ENCODE measurements at places on chromosomes 12 and 14.

DNA sequence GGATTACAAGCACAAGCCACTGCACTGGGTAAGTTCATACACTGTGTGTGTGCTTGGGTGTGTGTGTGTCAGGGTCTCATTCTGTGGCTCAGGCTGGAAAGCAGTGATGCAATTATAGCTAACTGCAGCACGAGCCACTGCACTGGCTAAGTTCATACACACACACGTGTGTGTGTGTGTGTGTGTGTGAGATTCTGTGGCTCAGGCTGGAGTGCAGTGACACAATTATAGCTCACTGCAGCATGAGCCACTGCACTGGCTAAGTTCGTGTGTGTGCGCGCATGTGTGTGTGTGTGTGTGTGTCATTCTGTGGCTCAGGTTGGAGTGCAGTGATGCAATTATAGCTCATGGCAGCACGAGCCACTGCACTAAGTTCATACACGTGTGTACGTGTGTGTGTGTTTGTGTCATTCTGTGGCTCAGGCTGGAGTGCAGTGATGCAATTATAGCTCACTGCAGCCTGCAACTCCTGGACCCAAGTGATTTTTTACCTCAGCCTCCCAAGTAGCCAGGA is 85.4 kb downstream of the HECTD1 start:
- DNase-seq = no peak

- no peak for DNase-seq
Observed at GRCh38 chr14:101780390-101780789, 18.9 kb downstream of the PPP2R5C start.

DNA sequence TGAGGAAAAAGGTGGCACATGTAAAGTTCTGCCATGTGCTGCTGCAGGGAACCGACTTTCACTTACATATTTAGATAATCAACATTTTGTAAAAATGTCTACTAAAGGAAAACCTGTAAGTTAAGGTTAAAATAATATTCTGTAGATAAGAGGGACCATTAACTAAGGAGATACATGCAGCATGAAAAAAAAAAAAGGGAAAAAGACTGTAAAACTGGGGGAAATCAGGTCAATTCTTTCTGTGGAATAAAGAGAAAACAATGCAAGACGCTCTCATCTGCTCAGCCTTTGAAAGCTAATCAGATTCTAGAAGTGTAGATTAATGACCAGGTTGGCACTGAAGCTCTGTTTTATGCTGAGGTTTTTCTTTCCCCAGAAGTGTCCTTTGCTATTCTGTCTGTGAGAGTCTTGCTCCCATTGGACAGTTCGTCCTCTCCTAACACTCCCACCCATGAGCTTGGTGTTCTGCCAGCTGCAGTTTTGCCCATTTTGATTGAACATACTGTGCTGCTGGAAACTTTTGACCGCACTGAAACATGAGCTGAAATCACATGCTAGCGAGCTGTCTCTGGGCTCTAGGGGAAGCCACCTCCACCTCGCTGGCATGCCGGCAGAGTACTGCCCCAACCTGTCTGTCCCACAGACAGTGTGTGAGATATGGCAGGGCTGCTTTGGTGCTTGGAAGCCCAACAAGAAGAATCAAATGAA is 39.7 kb downstream of the PPTC7 start:
- no peak for DNase-seq

DNA sequence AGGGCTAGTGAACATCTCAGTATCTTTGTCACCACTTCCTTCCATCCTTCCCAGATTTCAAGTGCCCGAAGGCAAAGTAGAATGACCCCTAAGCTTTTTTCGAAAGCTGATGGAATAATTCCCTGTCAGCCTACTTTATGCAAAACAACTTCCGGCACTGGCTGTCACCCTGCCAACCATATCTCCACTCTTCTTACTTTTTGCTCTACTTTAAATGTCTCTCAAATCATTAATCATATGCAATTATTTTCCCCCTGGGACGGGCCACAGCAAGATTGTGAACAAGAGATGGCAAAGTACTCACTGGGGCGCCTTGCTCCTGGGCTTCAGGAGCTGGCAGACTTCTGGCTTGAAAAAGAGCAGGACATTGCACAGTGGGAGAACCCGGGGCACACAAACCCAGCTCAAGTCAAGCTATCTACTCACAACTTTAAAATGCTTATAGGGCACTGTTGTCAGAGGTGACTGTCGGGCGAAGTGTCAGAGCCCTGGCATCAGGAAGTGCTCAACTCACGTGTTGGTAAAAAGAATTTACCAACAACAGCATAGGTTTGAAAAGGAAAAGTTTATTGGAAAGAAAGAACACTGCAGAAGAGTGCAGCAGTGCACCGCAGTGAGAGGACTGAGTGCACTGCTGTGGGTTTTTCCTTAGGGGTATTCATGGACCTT is 373.5 kb downstream of the PAWR start:
- no peak for DNase-seq

DNA sequence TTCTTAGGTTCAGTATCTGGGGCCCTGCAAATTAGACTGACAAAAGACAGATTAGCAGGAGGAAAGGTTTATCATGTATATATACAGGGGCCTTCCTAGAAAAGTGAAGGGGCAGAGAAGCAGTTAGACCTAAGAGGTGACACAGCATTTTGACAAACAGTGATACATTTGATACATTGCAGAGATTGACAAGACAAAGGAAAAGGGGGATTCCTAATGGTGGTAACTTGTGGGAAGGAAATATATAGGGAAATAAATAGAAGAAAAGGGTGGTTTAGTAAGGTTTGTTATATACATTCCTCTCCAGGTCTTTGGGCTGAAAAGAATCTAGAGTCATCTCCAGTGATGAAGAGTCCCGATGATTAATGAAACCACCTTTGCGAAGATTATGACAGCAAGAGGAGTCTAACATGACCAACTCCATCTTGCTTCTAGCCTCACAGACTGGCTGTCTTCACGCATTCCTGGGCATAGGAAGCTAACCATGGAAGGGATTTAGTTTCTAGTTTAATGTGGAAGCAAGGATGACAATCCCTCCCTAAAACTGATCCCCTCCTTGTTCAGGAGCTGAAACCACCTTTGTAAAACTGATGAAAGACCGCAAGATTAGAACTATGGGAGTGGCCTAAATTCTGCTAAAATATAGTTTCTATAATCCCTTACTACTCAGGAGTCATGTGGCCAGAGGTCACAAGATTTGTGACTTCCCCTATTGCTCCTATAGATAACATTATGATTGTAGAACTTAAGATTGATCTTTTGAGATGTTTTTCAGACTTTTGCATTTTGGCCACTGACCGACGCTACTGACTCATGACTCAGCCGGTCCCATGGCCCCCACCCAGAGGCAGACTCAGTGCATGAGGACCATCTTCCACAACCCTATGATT is 31.1 kb upstream of the CPM start:
- no peak for DNase-seq

GRCh38 chr14:100722367-100722766 is 4.3 kb upstream of the DLK1 start:
- no peak for DNase-seq

DNA sequence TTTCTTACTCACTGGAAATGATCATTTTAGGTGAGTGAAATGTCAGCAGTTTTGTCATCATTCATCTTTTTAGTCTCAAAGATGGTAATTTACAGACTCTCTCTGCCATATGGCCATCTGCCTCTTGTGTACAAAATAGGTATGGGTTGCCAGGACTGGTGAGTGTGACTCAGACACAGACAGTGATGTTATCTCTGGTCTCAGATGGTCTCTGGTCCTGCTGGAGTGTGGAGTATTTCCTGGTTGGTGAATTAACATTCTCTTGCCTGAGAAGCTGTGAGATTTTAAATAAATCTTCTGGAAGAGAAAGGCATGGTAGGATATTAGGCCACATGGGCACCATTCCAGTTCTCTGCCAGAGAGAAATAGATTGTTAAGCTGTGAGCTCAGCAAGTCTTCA is 207.0 kb downstream of the ATP23 start:
- DNase-seq = no peak

DNA sequence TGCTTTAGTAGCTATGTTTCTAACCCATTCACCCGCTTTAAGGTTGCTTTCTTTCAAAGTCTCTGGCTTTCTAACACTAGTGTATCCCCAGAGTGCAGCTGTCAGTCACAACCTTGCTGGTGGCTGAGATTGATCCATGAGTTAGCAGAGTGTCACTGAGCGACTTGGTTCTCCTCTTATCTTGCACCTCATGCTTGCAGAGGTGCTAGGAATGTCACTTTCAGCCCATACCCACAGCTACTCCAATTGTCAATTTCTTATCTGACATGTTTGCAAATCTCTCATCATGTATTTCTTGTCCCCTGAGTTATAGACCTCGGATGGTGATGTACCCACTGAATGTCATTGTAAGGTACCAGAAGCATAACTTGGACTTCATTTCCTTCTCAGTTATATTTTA is 1110.2 kb downstream of the GALC start:
- DNase-seq = no peak

GRCh38 chr12:70482764-70483163 is 116.7 kb downstream of the KCNMB4 start:
- DNase-seq = no peak

DNA sequence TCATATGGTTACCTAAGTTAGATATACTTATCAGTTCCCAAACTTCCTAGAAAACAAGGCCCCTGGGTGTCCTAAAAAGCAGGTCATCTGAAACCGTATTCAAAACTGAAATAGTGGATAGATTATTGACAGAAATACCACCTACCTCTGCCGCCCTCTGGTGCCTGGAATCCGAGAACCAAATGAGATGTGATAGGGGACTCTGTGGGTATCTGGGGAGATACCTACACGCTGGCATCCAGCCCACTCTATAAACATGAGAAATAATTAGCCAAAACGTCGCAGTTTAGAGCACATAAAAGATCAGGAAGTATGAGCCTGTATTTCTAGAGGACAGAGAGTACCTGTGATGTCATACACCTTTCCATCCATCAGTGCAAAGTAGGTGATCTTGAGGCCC is 4.4 kb downstream of the ORMDL2 start:
- no peak for DNase-seq

GRCh38 chr12:47413806-47414205 is 292.0 kb downstream of the RPAP3 start:
- no peak for DNase-seq

DNA sequence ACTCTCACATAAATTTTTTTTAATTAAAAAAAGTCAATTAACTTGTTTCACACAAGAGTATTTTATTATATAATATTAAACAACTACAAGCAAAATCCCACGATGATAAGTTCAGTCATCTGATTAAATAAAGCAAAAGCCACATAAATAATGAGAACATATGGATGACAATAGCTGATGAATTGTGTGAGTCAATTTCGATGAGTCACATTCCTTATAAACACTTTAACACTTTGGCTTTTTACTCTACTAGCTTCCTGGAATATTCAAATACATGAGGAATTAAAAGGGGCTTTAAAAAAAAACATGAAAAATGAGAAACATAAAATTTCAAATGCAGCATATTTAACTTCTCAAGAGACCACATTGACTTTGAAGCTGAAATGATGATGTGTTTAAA is 95.3 kb downstream of the BCAT1 start:
- DNase-seq = no peak

DNA sequence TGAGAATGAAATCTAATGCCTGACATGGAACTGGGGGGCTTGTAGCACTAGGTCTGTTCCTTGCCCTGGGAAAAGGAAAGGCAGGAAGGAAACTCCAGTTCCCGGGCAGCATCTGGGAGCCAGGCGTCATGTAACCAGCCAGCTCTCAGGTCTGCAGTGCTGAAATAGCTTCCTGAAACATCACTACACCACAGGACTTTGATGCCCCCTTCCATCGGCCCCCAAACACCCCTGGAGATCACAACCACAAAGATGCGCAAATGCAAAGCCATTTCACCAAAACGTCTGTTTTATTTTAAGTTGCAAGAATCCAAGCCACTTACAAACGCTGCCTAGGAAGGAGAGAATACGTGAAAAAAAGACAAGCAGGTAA is 40.9 kb downstream of the KCTD10 start:
- DNase-seq = no peak

- no peak for DNase-seq
Observed at GRCh38 chr12:77761286-77761685, 69.4 kb upstream of the NAV3 start.

Measured in amygdala (tissue), 56 donors.